ENCODE measurements at places on chromosomes 3 and 15.

DNA sequence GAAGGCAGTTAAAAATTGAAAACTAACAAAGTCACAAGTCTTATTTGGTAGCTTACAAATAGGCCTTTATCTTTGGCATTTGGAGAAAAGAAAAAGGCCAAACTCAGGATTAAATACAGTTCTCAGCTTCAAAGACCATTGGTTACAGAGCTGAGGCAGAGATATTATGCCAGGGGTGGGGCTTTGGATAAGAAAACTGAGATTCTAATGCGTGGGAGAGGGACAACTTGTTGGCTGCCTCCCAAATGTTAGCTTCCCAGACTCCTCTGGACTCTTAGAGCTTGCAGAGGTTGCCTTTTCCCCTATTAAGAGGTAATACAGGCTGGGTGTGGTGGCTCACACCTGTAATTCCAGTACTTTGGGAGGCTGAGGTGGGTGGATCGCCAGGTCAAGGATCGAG lies 231.8 kb downstream of the SQOR start:
- DNase-seq = no peak

DNA sequence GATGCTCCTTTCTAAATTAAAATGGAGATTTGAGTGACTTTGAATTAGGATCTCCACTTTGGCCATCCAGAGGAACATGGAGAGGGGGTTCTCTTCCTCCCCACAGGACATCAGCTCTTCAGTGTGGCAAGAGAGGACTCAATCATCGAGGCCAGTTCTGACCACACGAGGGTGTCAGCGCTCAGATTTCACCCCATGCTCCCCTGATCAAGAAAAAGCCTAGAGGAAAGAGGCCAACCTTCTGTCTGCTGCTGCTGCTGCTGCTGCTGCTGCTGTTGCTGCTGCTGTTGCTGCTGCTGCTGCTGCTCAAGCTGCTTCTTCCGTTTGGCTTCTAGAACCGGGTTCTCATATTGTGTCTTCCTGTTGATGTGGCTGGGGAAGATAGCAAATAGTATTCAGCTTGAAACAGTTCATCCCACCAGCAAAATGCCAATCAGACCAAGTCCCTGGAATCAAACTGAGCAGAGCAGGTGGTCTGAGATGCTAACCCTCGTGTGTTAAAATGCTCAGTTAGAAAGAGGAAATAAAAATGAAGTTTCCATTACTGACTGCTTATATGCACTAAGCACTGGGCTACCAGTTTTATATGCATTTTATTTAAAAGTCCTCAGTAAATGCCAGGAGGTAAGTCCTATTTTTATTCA lies 599.0 kb downstream of the MAGI1 start:
- no peak for DNase-seq

- no peak for DNase-seq
Observed at GRCh38 chr3:172782235-172782634, 31.7 kb downstream of the ECT2 start.

DNA sequence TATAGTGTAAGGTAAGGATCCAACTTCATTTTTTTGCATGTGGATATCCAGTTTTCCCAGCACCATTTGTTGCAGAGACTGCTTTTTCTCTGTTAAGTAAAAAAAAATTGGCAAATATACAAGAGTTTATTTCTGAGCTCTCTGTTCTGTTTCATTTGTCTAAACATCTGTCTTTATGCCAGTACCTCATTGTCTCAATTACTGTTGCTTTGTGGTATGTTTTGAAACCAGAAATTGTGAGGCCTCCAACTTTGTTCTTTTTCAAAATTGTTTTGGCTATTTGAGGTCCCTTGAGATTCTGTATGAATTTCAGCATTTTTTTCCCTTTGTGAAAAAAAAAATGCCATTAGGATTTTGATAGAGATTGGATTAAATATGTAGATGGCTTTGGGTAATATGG lies 150.5 kb downstream of the MINAR1 start:
- DNase-seq = no peak

DNA sequence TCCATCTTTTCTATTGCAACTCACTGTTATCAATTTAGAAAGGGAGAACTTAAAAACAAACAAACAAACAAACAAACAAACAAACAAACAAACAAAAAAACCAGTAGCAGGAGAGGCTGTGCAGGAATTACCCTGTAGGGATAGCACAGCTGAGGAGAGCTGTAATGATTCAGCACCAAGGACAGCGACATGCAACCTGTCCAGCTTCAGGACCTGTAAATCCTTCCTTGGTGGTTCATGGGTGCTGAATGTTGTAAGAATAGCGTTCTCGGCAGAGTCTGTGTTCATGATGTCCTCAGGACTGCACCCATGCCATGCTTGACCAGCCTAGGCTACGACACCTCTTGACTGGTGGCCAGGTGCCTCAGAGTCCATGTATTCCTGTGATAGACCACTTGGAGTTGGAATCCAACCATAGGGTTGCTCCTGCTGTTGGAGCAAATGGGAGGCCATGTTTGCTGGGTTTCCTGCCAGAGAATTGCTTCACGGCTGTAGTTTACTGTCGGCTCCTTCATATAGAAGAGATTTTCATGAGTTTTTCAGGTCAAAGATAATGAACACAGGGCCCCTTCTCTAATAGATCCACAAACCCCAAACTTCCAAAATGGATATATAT lies 65.9 kb downstream of the CACNA2D3 start:
- DNase-seq = no peak

GRCh38 chr3:47377186-47377585 lies 3.6 kb upstream of the PTPN23 start:
- no peak for DNase-seq

- DNase-seq = no peak
Observed at GRCh38 chr15:68278345-68278594, 725 bp downstream of the FEM1B start.

GRCh38 chr3:152269831-152270734 lies 1.4 kb downstream of the MBNL1 start:
- no peak for DNase-seq

GRCh38 chr3:58487140-58487886 lies 4.6 kb upstream of the KCTD6 start:
- no peak for DNase-seq

GRCh38 chr3:72185549-72186399 lies 400.8 kb upstream of the PROK2 start:
- no peak for DNase-seq

DNA sequence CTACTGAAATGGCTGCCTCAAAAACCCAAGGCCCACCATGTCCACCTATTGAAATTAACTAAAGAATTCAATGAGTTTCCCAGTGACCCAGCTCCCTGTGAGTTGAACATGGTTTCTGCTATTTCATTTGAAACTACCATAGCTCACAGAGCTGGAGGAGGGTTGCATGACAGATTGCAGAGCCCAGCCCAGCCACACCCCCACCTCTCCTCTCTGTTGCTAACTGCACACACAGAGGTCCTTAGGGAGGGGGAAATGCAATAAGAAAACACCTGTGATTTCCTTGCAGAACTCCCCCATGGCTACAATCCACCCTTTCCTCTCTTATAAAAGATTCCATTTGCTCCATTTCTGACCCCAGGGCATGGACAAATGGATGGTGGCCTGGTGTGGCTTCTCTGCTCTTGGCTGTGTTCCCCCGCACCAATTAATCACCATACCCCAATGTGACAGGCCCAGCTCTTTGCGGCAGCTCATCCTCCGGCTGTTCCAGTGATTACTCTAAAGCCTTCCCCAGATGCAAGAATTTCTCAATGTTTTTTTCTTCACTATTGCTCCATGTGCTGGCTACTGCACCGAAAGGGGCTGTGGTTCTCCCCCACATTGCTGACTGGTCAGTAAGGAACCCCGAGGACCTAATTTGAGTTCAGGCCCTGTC lies 208.4 kb upstream of the KBTBD8 start:
- no peak for DNase-seq

GRCh38 chr3:139534455-139534812 lies 5.1 kb downstream of the RBP1 start:
- no peak for DNase-seq

- no peak for DNase-seq
Observed at GRCh38 chr3:12253516-12254343, 35.1 kb upstream of the PPARG start.

DNA sequence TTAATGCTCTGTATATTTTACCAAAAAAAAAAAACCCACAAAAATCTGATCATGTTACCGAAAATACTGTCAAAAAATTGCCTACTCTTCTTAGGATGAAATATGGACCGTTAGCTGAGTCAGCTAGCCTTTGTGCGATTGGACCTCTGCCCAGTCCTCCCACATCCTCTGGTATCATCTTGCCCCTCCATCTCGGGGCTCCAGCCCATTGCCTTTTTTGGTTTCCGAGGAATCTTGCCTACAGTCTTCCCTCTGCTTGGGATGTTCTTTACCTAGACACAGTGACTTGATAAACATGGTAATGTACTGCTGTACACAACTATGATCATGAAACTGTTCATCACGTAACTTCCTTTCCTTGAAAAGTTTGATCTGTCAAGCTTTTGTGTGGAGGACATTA lies 371.4 kb downstream of the SV2B start:
- no peak for DNase-seq

DNA sequence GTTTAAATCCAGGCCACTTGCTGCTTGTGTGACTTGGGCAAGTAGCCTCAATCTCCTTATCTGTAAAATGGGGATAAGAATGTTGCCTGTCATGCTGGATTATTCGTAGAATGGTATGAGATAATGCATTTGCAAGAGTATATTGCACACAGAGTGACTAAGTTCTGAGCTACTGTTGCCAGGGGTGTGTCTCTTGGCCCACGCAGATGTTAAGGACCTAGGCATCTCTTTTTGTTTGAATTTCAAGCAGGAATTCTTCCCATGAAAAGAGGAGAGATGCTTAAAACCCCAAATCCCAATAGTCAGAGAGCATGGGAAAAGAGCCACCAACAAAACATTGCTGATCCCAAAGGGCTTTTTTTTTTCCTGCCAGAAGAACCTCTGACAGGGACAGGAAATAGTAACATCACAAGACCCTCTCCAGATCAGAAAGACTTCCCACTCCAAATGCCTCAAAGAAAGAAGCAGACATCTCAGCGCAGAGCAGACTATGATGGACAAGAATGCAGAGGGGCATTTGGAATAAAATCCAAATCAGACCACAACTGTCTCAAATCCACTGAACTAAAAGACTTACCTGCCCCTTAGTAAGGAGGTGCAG lies 90.5 kb downstream of the MRPL46 start:
- DNase-seq = no peak

GRCh38 chr15:95857758-95858157 lies 472.7 kb upstream of the NR2F2 start:
- DNase-seq = no peak

DNA sequence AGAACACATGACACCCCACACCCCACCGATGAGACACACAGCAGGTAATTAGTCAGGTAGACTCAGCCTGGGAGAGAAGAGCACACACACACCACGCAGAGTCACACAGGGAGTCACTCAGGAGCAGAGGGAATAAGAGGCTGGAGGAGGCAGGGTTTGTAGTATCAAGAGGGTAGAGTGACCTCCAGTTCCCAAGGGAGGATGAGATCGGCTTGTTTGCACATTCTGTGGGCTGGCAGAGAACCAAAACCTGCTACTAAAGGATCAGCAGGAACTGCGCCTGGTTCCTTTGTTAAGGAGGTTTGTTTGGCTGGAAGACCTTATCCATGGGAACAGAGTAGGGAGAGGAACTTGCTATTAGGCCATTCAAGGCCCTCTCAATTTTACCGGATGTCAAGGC lies 281.4 kb upstream of the SLCO3A1 start:
- DNase-seq = no peak
